ENCODE measurements at places on chromosomes 5 and 9.

DNA sequence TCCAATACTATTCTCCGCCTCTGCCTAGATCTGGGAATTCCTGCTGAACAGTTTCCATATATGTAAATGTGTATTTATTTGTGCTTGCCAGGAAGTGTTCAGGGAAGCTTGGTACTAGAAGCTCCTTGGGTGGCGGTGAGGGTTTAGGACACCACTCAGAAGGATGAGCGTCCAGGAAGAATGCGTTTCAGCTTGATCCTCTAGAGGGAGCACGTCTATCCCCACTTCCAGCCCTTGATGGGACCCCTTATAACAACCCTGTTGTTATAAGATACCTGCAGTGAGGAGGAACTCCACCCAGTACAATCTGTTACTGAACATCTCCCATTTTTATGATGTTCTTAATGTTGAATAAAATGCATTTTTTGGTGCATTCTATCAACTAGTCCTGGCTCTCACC lies 88.9 kb downstream of the CYFIP2 start:
- DNase-seq: no peak

DNA sequence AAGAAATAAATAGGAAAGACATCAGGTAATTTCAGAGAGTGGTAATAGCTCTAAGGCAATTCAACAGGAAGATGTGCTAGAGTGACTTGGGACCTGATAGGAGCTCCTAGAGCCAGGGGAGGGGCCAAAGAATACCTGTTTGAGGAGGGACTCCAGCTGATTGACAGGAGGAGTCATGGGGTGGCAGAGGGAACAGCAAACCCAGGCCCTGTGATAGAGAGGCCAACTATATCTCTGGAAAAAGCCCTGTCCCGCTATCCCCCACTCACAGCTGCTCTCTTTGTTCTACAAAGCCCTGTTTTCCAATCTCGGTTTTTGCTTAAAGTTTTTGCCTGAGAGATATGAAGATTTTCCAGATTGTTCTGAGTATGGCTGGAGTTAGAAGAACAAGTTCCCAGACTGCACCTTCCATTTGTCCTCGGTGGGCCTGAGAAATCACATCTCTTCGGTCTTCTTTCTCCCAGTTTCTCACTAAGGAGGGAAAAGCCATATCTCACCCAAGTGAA lies 9.0 kb upstream of the NSD1 start:
- no peak for DNase-seq

- DNase-seq: no peak
These were observed 13.2 kb upstream of the GFPT2 start for GRCh38 chr5:180366326-180366725.

- no peak for DNase-seq
These were observed 65.9 kb upstream of the FCN2 start for GRCh38 chr9:134814598-134815215.

DNA sequence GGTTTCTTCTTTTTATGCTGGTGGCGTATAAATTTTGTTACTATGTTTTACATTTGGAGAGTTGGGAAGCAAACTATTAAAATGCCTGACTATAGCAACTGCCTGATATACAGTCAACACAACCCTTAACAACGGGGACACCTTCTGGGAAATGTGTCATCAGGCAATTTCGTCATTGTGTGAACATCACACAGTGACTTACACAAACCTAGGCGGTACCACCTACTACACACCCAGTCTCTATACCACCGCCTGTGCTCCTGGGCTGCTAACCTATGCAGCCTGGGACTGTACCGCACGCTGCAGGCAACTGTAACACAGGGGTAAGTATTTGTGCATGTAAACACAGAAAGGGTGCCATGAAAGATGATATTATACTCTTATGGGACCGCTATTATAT lies 1.3 kb upstream of the CDHR2 start:
- DNase-seq: no peak

GRCh38 chr5:154478224-154478565 lies at the start of gene HAND1:
Gene HAND1, minus strand, starts transcription at chr5:154478227. Its CDS starts 219 bp downstream, at chr5:154478008.
- DNase-seq: no peak

GRCh38 chr9:78132701-78133058 lies 101.1 kb upstream of the GNAQ start:
- DNase-seq: no peak

DNA sequence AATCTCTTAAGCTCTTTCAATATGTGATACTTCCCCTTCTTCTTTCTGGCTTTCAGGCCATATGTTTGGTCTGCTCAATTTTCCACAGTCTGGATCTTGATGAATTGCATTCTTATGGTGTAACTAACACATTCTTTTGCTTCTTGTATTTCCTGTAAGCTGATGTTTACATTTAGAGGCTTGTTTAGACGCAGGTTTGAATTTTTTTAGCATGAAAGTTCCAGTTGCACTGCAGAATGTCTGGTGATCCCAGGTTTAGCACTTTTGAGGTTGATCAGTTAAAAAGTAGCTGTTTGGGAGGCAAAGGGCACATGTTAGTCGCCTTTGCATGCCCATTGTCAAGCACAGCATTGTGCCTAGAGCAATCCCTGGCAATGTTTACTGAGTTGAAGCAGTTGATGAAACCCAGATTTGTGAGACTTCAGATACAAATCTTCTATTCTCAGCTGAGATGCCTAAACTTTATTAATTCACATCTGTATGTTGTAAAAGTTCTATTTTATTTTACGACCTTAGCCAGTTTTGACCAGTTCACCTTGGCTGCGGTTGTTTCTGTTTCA lies 59.6 kb upstream of the SPATA31C2 start:
- DNase-seq: no peak

GRCh38 chr9:85527331-85528020 lies 214.3 kb downstream of the AGTPBP1 start:
- no peak for DNase-seq

DNA sequence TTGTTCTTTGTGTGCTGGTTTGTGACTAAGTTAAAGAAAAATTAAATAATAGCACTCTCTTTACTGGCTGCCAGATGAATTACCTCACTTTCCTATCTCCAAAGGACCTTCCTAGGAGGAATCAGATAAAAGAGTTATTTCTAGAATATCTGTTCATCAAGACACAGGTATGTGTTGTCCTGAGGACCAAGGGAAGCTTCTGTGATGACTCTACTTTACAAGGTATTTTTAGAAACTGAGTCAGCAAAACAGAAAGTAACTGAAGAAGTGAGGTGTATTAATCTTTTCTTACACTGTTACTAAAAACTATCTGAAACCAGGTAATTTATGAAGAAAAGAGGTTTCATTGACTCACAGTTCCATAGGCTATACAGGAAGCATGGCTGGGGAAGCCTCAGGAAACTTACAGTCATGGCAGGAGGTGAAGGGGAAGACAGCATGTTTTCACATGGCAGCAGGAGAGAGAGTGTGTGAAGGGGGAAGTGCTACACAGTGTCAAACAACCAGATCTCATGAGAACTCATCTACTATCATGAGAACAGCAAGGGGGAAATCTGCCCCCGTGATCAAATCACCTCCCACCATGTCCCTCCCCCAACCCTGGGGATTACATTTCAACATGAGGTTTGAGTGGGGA lies 189.2 kb upstream of the DMAC1 start:
- DNase-seq: no peak

DNA sequence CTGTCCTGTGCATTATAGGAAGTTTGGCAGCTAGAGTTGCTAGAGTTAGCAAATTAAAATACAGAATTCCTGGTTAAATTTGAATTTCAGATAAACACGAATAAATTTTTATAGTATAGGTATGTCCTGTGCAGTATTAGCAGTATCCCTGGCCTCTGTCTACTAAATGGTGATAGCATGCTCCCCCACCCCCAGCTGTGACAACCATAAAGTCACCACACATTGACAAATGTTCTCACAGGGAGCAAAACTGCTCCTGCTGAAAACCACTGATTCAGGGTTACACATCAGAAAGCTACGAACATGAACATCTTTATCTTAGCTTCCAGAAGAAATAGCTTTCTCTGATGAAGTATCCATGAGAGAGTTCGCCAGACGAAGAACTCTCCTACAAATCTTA lies 91.8 kb upstream of the CCDC112 start:
- no peak for DNase-seq

- DNase-seq: no peak
These were observed 97.8 kb upstream of the C5orf63 start for GRCh38 chr5:127170918-127171600.

- no peak for DNase-seq
These were observed 30.7 kb upstream of the TMEM250 start for GRCh38 chr9:136149337-136149736.

GRCh38 chr9:77829420-77829819 lies 181.3 kb upstream of the GNA14 start:
- no peak for DNase-seq

GRCh38 chr5:1808439-1808838 lies 7.2 kb downstream of the NDUFS6 start:
- no peak for DNase-seq

- DNase-seq: no peak
These were observed 52.2 kb upstream of the EDIL3 start for GRCh38 chr5:84436866-84437265.

GRCh38 chr5:171984748-171985419 lies 21.6 kb downstream of the FBXW11 start:
- no peak for DNase-seq

DNA sequence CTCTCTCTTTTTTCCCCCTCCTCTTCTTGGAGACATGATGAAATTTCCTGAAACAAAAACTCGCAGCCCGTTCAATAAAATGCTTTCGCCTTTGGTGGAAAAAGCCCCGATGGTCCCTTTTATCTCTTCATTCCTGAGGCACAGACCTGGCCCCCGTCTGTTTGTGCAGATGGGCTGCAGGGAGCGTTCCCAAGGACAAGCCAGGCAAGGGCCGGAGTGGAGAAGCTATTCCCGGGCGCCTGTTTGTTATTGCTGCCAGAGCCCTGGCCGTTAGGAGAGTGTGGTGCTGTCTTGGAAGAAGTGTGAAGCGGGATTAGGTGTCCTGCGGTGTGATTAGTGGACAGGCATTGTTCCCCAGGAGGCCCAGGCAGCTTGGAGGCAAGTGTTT lies 71.9 kb downstream of the SMIM23 start:
- no peak for DNase-seq

DNA sequence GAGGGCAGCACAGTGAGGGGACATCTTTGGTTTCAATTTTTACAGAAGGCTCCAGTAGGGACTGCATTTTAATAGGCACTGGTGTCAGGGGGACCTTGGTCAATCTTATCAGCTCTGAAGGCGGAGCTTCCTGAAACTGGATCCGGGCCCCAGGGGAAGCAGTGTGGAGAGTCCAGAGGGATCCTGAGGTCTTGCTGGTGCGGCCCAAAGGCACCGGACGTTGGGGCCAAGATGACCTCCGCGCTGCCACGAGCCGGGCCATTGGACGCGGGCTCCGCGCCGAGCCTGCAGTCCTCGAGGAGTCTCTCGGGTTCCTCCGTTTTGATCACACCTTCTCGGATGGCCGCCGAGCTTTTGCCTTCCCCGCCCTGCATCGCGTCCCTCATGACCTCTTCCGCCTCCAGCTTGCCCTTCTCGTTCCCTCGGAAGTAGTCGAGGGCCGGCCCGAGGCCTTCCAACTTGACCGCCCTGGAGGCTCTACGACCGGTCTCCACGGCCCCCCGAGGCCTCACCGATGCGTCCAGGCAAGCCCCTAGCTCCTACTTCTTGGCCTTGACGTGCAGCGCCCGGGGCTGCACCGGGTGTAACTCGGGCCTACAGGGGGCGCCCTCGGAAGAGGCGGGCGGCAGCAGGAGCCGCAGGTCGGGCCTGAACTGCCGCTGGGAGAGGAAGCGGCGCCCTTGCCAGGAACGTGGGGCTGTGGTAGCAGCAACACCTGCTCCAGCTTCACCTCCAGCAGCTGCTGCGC lies 18.8 kb downstream of the C5orf52 start:
- no peak for DNase-seq

- no peak for DNase-seq
These were observed 76.8 kb upstream of the DAPK1 start for GRCh38 chr9:87420884-87421283.

- DNase-seq: no peak
These were observed 240.2 kb downstream of the ARHGAP26 start for GRCh38 chr5:143010351-143010750.

DNA sequence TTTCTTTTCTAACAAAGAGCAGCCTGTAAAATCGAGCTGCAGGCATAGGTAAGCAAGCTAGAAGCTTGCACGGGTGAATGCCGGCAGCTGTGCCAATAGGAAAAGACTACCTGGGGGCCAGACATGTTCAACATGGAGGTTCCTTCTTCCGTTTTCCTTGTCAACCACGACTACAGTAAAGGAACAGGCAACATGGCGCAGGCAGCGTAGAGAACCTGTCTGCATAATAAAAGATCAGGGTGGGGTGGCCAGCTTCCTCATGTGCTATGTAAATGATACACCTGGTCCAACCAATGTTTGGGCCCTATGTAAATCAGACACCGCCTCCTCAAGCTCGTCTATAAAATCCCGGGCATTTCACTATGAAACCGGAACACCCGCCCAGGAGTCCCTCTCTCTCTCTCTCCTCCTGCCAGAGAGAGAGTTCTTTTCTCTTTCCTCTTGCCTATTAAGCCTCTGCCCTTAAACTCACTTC lies 103.8 kb upstream of the LIFR start:
- no peak for DNase-seq

DNA sequence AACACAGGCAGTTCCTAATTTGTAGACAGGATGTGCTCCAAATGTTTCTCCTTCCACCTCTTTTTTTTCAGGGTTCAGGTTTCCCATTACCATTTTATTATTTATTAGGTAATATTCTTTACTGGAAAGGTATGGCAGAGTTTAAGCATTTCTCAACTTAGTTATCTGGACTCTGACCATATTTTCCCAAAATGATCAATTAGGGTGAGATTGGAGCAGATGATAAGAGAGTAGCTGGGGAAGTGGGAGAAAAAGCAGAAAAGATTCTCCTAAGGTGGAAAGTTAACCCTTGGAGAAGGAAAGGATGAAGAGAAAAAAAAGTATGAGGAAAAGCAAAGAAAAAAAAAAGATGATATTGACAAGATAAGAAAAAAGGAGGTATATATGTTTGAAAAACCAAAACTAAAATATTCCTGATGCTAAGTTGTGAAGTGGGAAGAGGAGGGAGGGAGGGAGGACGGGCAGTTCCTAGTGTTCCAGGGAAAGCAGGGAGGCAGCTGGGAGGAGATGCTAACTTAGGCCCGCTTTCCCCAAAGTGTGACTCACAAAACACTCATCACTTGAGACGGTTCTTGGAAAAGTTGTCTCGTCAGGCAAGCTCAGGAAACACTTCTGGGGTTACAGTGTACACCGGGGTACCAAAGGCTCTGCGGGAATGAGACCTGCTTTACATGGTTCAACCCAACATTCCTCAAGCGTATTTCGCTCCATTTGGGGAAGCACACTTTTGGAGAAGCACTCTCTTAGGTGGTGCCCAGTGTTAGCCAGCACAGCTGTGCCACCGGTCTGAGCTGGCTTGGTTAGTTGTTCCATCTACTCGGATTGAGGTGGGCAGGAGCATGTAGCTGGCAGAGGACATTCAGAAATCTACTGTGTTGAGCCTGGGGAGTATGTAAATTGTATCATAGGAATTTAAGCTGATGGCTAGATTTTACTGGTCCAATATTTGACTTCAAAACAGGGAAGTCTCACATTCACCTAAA lies 35.1 kb downstream of the B4GALT1 start:
- DNase-seq: no peak

- DNase-seq: no peak
These were observed 2.8 kb downstream of the PDLIM7 start for GRCh38 chr5:177494346-177495195.

- no peak for DNase-seq
These were observed 46.3 kb upstream of the CNTLN start for GRCh38 chr9:17088566-17088965.

GRCh38 chr5:1793301-1793740 lies 6.3 kb downstream of the MRPL36 start:
- DNase-seq: no peak
